D341Med (cell line): ENCODE measurements at places on chromosomes 7 and 10.

GRCh38 chr10:78714225-78714624, 354.5 kb upstream of the ZMIZ1 start:
- no peak for DNase-seq

DNA sequence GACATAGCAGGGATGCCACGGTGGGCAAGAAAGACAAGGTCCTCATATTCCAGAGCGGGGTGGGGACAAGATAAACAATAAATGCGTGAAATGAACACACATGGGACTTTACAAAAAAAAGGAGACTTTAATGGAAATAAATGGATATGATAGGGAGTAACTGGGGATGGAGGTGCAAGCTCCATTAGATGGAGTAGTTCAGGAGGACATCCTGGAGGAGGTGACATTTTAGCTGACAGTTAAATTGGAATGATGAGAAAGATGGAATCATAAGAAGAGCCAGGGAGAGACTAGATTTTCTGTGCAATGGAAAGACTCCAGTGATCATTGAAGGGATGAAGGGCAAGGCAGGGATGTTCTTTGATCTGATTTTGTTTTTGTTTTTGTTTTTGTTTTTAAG, 83.6 kb upstream of the MYL10 start:
- DNase-seq, result no peak

GRCh38 chr10:45471059-45471458, 97.0 kb downstream of the ALOX5 start:
- no peak for DNase-seq

DNA sequence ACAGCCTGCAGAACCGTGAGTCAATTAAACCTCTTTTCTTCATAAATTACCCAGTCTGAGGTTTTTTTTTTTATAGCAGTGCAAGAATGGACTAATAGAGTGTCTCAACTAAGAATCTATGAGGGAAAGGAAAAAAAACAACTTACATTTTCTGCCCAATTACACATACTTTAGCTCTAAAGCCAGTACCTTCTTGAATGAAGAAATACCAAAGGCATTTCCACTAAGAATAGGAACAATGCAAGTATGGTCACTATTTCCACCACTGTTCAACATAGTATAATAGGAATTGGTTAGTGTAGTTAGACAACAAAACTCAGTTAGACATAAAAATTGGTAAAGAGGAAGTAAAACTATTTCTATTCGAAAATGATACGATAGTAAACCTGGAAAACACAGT, 37.6 kb downstream of the MICU1 start:
- DNase-seq, result no peak

DNA sequence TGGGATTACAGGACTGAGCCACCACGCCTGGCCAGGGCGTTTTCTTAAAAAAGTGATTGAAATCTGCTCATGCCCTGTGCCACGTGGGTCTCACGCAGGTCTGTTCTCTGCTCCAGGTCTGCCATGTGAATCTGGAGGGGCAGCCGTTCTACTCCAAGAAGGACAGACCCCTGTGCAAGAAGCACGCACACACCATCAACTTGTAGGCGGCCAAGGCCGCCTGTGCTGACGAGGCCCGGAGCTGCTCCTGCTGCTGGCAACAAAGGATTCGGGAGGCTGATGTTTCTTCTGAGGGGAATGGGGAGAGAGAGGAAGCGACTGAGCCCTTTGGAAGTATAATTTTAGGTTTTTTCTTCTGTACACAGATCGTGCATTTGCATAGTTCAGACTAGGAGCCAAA, 23.6 kb upstream of the BMPR1A start:
- no peak for DNase-seq

DNA sequence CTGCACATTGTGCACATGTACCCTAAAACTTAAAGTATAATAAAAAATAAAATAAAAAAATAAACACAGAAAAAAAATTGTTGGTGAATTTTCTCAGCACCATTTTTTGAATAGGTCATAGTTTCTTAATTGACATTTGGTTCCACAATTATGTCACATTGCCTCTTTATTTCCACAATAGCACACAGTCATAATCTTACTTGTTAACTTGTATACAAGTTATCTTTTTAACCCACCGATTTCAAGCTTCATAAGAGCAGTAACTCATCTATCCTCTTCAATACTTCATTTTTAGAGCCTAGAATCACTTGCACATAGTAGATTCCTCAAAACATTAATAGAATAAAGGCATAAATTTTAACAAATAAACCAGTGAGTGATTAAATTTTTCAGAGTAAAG, 1425.1 kb upstream of the LRRTM3 start:
- DNase-seq, result no peak

DNA sequence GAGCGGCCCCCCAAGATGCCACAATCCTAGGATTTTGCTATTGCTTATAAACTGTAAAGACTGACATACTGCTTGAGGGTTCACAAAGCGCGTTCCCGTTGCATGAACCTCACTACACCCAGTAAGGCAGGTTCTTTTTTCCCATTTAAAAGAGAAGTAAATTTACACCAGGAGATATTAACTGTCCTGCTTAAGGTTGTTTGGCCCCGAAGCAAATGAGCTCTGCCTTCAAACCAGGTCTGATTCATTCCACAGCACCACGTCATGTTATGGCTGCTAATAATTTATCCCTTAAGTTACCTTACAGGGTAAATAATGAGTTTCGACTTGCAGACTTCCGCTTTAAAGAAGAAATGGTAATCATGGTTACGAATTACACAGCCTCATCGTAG, 559 bp upstream of the FKBP14 start:
- no peak for DNase-seq

GRCh38 chr10:29102636-29103035, 186.2 kb upstream of the LYZL1 start:
- DNase-seq, result no peak

- DNase-seq, result peak; percentile 18
These were observed 13.1 kb downstream of the DPYSL4 start for GRCh38 chr10:132199854-132200311.

- no peak for DNase-seq
These were observed 195.0 kb upstream of the AGK start for GRCh38 chr7:141356161-141356560.

GRCh38 chr10:1291178-1292090, 235.2 kb downstream of the WDR37 start:
- DNase-seq, result no peak
